Activated CD8-positive, alpha-beta memory T cell treated with anti-CD3 and anti-CD28 coated beads for 1 hour (primary cell): ENCODE measurements at places on chromosomes 11 and 22.

DNA sequence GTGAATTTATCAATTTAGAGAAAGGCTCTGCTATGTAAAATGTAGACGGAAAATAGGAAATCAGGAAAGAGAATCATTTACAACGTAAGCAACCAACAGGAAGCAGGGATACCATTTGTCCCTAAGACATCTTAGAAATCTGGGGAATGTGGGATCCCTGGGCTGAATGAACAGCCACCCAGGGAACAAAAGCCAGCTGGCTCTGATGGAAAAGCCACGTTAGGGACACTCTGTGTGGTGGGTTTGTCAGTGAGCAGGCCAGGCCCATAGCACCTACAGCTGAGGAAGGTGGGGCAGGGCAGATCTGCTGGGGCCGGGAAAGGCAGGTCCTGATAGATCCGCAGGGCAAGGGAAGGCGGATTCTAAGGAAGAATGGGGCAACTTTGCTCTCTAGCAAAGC, 87.1 kb upstream of the CSNK2A3 start:
- no peak for DNase-seq

GRCh38 chr11:132681971-132682370, 850.3 kb downstream of the OPCML start:
- no peak for DNase-seq

GRCh38 chr11:119034813-119035212, 4.1 kb upstream of the SLC37A4 start:
- no peak for DNase-seq

DNA sequence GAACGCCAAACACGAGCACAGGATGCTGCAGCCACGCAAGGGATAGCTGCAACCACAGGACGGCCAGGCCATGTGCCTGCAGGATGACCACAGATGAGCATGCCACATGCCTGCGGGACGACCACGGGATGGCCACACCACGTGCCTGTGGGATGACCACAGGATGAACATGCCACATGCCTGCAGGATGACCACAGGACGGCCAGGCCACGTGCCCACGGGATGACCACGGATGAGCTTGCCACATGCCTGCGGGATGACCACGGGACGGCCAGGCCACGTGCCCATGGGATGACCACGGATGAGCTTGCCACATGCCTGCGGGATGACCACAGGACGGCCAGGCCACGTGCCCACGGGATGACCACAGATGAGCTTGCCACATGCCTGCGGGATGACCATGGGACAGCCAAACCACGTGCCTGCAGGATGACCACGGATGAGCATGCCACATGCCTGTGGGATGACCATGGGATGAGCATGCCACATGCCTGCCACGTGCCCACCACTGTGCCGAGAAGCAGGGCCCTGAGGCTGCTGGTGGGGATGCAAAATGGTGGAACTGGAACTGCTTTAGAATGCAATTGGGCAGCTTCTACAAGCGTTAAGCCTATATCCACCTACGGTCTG, 12.8 kb upstream of the MOB2 start:
- DNase-seq = no peak

- no peak for DNase-seq
Measured at GRCh38 chr22:35446365-35446764, 46.4 kb downstream of the MCM5 start.

DNA sequence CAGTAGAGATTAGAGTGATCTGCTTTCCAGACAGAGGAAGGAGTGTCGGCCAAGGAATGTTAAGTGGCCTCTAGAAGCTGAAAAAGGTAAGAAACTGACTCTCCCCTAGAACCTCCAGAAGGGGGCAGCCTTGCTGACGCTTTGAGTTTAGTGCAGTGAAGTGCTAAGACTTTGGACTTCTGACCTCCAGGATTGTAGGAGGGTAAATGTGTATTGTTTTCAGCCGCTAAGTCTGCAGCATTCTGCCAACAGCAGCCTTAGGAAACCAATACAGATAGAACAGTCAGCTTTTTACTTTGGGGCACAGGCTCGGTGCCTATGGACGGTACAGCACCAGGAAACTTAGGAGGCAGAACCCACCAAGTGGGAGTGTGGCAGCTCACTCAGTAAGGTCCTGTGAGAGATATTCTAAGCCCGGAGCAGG, 3.6 kb upstream of the TBC1D22A start:
- no peak for DNase-seq

GRCh38 chr11:44389963-44390605, 80.1 kb upstream of the ALX4 start:
- no peak for DNase-seq

DNA sequence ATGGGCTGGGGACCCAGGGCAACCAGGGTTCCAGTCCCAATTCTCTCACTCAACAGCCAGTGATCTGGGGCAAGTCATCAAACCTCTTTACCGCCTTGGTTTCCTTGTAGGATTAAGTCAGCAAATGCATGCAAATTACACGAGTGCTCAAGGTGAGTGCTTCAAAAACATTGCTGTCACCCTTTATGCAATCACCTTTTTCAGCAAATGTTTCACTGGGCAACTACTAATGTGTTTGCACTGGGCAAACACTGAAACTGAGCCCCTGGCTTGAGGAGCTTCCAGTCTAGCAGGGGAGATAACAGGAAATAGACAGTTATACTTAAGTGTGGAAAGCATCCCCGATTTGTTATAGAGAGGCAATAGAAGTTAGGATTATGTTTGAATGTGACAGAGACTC, 37.7 kb upstream of the DMC1 start:
- DNase-seq = no peak

- DNase-seq = no peak
Measured at GRCh38 chr11:32462011-32462690, 26.8 kb upstream of the WT1 start.

DNA sequence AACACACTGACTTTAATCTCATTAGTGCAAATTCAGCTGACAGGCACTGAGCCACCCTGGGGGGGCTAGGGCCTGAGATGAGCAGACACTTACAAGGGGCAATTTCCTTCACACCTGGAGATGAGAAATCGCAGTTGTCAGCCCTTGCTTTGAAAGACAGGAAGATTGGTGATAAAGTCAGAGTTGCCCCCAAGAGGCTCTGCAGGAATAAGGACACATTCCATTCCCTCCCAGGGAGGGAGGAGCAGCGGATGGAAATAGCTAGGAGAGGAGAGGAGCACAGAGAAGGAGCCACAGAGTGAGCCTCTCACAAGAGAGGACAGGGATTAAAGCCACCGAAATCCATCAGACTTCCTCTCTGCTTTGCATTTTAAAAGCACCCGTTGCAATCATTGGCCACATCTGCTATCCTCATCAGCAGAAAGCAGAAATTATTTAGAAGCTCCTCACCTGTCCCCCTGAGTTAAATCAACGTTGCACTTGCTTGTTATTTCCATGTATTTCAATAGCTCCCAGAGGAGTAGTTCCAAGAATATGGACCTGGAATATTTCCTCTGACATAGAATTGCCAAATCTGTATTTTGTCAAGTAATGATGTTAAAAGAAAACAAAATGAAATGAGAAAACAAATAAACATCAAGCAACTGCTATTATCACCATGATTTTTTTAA, 213.7 kb downstream of the BARX2 start:
- no peak for DNase-seq

GRCh38 chr11:61121192-61121831, 19.0 kb downstream of the CD5 start:
- DNase-seq = no peak

GRCh38 chr22:46480396-46480795, 57.0 kb downstream of the CELSR1 start:
- no peak for DNase-seq

DNA sequence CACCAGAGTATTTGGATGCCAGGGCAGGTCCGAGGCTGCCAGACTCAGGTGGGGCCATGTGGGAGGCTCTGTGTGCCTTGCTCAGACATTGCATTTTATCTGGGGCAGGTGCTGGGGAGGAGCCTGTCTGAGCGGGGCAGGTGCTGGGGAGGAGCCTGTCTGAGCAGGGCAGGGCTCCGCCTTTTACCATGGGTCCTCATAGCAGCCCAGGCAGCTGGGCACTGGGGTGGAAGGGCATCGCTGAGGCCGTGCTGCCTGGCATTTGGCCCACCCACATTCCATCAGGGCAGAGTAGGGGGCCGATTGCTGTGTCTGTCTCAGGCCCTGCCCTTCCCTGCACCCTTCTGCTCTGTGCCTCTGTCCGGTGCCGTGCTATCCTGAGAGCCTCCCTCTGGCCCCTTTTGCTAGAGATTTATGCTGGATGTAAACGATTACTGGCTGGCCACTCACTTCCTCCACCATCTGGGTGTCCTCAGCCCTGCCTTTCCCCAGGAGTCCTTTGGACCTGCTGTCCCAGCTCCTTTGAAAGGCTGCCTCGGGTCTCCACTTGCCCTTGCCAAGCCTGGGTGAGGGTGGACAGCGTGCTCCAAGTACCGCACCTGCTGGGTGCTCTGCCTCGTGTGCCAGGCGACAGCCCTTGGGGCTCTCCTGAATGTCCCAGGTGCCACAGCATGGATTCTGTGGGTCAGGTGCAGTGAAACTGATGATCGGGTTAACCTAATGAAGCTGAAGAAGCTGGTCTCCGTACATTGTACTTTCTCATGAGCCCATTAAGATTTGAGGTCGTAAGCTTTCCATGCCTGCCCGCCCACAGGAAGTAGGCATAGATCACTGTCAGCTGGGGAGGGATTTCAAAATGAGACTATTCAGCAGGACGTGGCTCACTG, 281.6 kb downstream of the TBC1D22A start:
- DNase-seq = no peak

DNA sequence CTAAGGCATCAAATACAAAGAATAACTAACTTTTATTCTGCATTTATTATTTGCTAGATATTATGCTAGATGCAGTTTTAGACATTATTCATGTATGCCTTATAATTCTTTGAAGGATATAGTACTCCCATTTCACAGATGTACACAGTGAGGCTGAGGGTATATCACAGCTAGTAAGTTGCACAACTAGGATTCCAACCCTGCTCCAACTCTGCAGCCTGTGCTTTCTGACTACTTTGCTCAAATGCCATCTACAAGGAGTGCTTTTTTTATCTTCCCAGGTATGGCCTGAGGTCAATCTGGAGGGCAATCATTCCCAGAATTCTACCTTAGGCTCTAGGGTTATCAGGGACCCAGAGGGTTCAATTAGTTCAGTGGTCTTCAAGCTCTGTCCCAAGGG, 28.4 kb downstream of the NUP160 start:
- no peak for DNase-seq

GRCh38 chr11:70928854-70929598, 323.4 kb downstream of the SHANK2 start:
- DNase-seq = no peak

DNA sequence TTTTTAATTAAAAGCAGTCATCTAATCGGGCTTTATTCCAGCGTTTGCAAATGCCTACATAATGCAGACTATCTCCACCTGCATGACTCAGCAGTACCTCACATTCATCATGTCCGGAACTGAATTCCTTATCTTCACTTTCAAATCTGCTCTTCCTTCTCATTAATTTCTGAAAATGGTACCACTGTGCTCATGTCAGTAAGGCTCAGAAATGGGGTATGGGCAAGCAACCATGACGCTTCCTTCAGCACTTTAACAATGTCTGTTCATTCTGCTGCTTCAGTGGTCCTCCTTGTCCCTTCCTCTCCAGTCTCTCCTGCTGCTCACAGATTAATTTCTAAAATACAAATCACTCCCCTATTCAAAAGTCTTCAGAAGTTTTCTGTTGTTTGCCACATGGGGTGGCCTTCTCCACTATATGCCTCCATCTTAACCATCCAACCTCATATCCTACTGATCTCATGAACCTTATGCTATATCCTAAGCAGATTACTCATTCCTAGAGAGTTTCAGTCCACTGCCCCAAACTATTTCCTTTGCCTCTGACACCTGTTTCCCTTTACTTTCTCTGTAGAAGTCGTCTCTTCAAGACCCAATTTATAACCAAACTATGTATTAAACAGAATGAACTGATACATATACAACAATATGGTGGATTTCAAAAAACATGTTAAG, 7.0 kb downstream of the GTF2H1 start:
- no peak for DNase-seq
